ENCODE measurements at places on chromosomes 4 and X.
A peak's percentile ranks its signal among the peaks of the same experiment; 100 is the strongest.

DNA sequence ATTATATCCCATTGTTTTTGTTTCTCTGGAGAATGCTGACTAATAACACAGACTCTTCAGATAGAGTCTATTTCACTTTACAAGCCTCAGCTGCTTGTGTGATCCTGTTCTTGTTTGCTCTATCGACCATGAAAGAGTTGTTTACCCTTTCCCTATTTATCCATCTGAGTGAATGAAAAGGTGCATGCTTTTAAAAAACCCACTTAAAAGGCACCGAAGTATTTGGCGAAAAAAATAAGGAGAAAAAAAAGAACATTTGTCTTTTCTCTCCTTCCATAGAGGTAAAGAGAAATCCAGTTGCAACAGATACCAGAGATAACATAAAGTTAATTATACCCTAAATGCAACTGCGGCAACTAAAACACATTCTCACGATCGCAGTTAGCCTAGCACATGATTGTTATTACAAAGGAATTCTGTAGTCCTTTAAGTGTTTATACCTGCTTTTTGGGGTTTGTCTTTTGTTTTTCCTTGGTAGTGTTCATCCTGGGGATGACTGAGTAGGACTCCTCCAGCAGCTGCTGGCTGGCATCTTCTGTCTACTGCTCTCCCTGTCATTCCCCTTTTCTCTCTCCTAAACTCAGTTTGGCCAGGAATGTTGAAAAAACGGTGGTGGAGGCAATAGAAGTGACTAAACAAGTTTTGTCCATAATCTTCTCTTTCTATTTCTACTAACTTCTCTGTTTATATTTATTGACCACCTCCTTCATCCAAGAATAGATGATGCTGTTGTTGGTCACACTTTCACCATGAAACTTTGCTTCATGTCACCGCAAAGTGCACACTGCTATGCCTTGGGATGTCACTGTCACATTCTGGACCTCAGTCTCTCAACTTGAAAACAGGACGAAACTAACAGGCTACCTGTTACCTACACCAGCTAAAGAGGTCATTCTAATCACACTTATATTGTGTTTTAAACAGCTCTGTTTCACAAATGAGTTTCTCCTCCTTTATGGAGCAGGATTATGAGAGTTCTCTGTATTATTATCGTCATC lies 41.9 kb upstream of the FRAS1 start:
- DNase-seq = no peak

GRCh38 chrX:48071064-48071985 lies at the start of gene ZNF630:
ZNF630 (minus strand) TSS chrX:48071640; CDS start chrX:48066886, 4,754 bp downstream.
- peak; percentile 61 for DNase-seq

- no peak for DNase-seq
Observed at GRCh38 chr4:143486314-143486713, 27.2 kb upstream of the SMARCA5 start.

DNA sequence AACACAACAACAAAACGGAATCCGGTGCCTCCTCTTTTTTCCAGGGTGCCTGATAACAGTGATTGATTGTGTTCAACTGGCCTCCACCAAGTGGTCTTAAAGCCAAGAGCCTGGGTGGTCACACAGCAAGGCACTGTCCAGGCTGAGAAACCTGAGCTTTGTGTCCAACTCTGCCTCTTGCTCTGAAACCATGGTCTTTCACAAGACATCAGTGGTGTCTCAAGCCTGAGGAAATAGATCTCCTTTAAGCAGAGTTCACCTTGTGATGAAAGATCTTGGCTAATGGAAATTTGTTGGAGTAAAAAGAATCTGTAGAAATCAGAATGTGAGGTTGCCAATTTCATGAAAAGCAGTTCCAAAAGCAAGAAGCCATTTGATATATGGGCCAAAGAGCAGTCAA lies 47.3 kb upstream of the ACSL1 start:
- no peak for DNase-seq

- DNase-seq = no peak
Observed at GRCh38 chrX:17822351-17822750, 38.7 kb downstream of the RAI2 start.

DNA sequence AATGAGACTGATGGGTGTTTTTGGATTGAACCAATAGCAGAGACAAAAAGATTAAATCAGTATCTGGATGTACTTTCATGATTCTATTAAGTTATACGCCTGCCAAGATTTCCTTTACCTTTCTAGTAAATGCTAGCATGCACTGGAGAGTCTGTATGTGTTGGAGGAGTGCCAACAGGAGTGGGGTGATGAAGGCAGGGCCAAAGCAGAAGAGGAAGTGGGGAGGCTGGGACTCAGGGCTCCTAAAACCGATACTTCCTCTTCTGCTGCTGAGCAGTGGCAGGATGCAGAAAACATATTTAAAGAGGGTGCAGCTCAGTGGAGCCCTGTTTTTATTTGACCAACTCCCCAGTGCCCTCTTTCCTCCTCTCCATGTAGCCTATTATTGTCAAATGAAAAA lies 5.6 kb downstream of the CYSLTR1 start:
- DNase-seq = peak; percentile 20

GRCh38 chr4:7297374-7297773 lies 105.0 kb downstream of the SORCS2 start:
- no peak for DNase-seq

- DNase-seq = no peak
Observed at GRCh38 chr4:92451782-92452181, 148.0 kb downstream of the GRID2 start.

DNA sequence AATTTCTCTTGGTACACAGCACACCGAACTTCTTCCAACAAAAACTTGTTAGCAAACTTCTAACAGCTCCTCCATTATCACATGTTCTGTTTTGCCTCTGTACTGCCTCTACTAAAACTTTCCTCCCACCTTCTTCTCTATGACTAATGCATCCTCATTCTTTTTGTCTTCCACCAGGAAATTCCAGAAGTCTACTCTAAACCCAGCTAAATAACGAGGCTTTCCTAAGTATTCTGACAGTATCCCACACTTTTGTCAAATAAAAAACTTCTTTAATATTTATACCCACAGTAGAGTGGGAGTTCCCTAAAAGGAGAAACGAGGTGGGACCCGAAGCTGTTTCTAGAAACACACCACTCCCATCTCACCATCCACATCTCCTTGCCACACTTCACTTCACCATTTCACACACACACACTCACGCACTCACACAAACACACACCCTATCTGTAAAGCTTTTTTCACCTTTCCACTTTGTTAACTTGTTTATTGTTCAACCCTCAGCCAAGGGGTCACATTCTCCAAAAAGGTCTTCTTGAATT lies 280.3 kb downstream of the ARAP2 start:
- DNase-seq = no peak

All from psoas muscle (tissue), 8 donors.